ENCODE measurements at places on chromosomes 6 and 20.

DNA sequence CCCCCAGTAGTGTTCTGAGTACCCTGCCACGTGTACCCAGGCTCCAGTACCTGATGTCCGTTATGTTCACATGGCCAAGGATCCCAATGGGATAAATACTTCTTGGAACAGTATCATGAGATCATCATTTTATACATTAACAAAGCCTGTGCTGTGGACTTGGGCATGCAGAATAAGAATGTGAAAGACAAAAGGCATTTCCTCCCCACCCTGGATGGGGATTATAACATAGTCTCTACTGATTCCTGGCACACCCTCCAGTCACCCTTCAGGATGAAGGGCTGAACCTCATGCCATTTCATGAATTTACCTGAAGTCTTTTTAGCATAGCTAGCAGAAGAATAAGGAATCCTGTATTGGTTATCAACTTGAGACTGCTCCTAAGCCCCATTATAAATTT is 2.8 kb downstream of the TNFRSF21 start:
- DNase-seq: no peak

DNA sequence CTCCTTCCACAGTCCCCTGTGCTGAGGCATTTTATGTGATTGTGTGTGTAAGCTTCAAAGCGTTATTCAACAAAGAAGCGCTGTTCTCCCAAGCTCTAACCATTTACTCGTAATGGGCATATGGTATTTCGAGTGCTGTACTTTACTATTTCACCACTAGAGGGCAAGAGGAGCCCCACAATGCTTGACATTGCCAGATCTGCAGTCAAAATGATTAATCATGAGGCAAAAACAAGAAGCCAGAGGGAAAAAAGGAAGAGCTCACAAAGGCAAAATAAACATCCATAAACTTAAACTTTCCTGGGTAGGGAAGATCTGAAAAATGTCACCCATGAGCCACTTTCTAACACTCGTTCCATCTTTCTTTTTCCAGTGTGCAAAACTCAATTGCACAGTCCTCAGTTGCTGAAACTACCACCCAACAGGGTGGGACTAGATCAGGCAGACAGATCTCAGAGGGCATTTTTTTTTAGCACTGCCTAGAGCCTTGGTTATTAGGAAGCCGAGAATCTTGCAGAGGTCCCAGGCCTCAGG is 215.0 kb upstream of the PLCB4 start:
- DNase-seq: no peak

- no peak for DNase-seq
These were observed 303.7 kb downstream of the ESR1 start for GRCh38 chr6:152110886-152111820.

- no peak for DNase-seq
These were observed 123.5 kb downstream of the TCP11 start for GRCh38 chr6:35017411-35018181.

DNA sequence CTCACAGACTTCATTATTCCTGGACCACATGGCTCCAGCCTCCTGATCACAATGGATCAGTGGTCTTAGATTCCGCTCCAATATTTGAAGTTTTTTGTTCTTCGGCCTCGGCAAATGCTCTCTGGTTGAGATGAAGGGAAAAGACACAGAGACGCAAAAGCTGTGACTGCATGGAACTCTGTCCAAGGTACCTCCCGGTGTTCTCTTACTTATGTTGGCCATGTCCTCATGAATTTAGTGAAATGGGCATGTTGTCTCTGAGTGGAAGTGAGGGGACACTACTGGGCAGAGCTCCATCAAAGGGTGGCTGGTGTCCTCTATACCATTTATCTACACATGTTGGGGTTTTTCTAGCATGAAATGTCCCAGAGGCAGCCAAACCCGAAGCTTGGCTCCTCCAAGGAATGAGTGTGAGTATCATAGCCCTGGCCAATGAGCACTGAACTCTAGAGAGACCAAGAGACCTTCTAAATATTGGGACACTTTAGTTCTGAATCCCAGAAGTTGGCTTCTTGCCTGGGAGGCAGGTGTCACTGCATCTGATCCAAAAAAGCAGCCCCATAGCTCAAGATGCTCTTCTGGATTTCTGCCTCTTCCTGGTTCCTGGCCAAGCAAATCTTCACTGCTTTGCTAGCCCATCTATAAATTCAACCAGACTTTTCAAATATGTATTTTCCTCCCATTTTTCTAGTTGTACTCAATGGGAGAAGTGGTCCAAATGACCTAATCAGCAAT is 34.1 kb downstream of the HLA-G start:
- no peak for DNase-seq

DNA sequence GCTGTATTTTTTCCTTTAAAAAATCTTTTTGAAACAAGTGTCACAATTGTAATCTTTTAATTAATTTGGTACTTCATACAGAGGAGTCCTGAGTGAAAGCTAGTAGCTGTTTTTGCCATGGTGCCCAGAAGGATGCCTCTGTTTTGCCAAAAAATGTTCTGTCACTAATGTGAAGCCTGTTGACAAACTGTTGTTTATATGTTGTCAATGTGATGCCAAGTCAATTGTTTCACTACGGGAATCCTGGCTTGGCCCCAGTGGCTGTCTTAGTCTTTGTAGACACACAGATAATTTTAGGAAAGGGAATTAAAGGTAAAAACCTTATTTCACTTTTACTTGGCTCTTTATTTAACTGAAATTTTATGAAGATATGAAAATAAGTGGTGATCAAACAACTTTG is 706.4 kb upstream of the MMS22L start:
- no peak for DNase-seq

DNA sequence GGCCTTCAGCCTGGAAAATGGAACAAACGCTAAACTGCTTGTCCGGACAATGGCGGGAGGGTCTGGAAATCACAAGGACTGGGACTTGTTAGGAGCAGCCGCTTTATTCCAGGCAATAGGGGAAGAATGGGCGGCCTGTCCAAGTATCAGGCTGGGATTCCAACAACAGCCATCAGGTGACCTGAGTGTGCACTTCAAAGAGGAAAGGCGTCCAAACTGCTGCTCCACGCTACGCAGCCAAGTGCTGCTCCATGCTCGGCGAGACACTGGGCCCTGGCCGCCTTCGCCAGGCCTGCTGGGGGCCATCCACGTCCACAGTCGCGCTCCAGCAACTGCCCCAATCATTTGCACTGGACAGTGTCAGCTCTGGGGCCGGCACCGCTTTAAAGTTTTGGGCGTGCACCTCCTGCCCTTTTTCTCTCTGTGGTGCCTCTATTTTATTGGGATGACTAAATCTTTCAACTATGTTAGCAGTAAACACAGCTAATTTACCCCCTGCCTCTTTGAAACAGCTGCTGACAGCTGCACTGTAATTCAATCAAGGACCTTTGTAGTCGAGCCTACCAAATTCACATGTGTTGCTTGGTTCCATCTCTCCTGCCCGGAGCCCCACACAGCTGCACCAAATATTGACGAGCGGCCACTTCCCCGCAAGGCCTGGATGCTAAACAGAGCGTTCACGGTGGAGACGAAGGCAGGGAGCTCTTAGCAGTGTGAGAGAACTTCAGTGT is 98.3 kb downstream of the BMP7 start:
- DNase-seq: no peak

DNA sequence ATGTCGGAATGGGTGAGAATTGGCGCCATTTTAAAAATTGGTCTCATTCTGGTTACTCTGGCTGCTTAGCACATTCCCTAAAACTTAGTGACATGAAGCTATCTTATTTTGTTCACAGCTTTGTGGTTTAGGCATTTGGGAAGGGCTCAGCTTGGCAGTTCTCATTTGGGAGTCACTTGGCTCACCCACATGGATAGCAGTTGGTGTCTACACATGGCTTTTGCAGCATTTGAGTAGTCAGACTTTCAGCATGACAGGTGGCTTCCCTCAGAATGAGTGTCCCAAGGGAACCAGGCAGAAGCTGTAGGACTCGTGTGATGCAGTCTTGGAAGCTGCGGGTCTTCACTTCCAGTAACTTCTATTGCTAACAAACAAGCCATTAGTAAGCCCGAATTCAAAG is 64.6 kb downstream of the UST start:
- DNase-seq: no peak

DNA sequence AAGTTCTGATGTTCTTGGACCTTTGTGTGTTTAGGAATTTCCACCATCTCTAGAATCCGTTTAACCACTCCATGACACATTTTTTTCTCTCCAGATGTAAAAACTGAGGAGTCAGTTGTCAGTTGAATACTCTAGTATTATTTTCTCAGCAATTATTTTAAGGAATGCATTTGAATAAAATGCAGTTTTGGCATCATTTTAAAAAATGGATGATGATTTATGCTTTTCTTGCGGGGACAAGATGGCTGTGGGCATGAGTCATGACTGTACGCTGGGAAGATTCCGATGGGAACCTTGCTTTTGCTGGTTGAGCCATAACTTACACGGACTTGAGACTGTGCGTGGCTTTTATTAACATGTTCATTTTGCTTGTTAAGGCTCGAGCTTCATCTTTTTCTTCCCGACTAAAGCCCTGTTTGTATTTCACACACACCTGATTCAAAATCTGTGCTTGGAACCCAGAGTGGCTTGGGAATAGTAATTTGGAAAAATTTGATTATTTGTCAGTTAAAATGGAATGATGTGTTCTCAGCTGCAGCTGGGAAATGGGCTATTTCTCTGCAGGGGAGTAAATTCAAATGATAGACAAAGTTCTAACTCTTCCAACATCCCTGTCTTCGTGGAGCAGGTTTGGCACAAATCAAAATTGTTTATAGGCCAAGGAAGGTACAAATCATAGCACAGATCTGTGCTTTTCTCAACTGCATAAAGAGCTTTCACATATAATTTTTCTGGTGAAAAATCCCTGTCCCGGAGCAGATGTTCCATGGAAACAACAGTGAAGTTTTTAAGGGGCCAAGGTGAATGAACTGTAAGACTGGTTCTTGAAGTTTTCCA is 470.5 kb upstream of the JAG1 start:
- no peak for DNase-seq

DNA sequence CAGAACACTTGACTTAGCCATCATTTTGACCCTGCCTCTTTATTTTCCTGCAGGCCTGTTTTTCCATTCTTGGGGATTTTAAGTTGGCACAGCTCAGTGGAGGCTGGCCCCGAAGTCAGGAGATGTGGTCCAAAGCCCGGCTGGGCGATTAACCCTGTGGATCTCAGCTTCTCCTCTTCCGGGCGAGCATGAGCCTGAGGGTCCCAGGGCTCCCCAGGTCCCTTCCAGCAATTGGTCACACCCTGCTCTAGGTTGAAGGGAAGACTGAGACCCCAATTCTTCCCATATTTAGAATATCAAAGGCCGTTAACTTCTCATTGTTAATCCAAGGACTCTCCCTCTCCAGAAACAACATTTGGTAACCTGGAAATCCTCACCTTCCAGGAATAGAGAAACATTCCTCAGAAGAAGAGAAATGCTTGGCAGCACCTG is 2.3 kb downstream of the THBS2 start:
- no peak for DNase-seq

DNA sequence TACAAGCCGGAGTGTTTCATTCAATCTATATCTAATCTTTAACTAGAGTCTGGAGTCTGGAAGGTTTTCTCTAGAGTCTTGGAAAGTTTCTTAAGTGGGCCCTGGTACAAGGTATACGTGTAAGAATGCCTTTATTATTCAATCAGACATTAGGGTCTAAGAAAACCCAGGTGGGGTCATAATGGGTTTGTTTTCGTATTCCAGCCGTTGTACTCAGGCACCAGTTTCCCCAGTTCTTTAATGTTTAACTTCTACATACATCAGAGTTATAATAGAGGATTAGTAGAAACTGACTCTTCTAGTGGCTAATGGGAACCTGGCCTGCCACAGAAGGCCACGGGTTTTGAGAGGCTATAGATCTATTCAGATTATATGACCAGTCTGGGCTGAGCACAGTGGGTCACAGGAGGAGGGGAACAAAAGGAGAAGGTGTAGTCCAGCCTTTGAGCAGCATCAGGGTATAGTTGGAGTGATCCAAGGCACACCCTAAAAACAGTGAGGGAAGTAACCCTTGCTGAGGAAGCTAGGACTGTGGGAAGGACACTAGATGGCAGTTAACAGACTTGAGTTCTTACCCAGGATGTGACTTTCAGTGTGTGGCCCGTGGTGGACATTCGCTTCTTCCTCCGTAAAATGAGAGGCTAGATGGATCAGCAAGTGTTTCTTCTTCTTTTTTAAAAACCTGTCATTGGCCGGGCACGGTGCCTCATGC is 15.5 kb downstream of the FAM83B start:
- DNase-seq: no peak

DNA sequence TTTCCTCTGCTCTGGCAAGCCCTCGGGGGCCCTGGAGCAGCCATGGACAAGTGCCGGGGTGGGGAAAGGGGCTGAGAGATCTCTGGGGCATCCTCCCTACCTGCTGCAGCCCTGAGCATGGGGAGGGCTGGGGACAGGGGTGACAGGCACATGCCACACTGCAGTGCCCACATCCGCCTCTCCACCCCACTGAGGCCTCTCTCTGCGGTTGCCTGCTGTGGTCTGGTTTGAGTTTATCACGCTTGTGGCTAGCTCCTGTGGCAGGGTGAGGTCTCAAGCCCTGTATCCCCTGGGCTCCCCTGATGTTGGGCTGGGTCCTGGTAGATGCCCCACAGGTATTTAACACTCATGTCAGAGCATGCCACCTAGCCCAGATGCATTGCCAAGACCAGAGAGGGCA is 52.9 kb upstream of the MLN start:
- peak; percentile 36 for DNase-seq

GRCh38 chr6:7136859-7137334 is 29.1 kb downstream of the RREB1 start:
- DNase-seq: no peak

- no peak for DNase-seq
These were observed 69.6 kb upstream of the ADGRF1 start for GRCh38 chr6:47111685-47112084.

GRCh38 chr20:63004607-63005364 is 2.0 kb downstream of the BHLHE23 start:
- DNase-seq: no peak

DNA sequence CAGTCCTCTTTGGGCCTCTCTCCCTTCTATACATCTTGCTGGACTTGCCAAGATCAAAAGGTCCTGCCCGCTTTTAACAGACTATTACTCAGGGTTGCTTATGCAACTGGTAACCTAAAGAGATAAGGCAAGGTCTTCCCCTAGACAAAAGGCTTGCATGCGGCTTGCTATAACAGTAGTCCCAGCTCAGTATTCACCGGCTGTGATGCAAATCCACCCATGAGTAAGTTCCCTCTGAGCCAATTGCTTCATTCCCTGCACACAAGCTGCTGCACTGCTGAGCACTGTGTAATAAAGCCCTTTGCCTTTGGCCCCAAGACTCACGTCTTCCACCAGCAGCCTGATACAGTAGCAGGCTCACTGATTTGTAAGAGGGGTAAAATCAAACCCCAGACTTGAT is 363.8 kb downstream of the PRKN start:
- DNase-seq: no peak

DNA sequence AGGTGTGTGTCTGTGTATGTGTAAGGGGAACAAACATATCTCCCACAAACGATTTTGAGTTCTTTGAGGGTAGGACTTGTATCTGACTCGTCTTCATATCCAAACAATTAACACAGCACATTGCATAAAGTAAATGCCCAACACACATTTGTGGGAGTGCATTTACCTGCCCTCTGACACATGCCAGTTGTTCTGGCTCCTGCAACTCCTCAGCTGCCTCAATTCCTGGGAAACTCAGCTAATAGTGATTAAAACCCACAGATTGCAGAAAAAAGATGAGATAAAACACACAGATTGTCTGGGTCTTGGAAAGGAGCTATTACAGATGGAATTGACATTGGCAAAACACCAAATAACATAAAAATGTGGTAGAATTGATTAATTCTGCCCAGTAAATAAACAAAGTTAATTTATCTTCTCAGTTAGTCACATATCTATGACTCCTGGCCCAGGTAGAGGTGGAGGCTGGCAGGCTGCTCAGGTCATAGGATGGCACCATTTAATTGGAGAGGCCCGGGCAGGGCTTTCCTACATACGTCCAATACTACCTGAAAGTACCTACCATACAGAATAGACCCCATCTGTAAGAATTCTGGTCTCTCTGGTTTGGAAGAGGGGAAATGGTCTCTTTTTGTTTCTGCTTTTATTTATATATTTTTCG is 71.5 kb upstream of the IFNGR1 start:
- no peak for DNase-seq

Data from T-helper 22 cell (primary cell).